ENCODE measurements at places on chromosomes 7 and 10.

DNA sequence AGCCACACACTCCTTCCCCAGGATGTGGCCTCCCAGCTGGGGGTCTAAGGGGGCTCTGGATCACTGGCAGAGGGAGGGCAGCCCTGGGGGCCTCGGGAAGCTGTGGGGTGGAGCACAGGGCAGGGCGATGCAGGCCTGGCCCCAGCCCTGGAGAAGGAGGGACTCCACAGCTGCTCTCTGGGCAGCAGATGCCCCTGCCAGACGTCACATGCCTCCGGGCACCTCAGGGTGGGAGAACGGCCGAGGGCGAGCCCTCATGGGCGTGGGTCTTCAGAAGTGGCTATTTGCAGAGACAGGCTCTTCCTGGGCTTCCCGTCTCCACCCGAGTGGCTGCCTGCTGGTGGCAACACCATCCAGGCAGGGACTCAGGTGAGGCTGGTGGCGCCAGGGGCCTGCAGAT is 16.0 kb upstream of the ADGRA1 start:
- no peak for DNase-seq

- DNase-seq: no peak
Measured at GRCh38 chr7:143288836-143289235, 685 bp downstream of the CASP2 start.

- no peak for DNase-seq
Measured at GRCh38 chr7:114785496-114785895, 136.4 kb upstream of the MDFIC start.

GRCh38 chr10:22364407-22365140 is 19.3 kb downstream of the SPAG6 start:
- DNase-seq: no peak

All from COR-L47 (cell line).